ENCODE measurements at places on chromosomes 12 and 14.

DNA sequence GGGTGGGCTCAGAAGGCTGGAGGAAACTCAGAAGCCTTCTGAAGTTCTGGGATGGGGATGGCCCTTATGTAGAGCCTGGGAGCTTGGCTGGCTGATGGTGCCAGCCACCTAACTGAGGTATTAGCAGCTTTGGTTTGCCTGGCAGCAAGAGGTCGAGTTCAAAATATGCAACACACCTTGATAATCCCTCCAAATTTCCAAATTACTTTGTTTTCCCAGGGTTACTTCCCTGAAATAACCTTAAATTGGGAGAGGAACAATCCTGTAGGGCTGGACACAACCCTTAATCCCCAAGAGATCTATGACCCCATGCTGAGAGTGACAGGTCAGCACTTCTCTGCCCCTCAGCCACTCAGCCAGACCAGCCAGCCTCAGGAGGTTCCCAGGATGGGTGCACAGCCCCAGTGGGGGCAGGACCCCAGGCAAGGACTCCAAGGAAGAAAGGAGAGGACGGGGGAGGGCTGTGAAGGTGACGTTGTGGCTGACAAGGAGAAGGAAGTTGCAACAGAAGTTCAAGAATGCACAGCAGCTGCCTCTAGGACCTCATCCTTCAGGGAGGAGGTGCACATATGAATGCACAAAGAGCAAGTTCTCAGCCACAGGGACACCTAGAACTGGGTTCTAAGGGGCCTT, 18.6 kb upstream of the KRT77 start:
- DNase-seq, result no peak

GRCh38 chr12:47110718-47111391, 31.1 kb upstream of the AMIGO2 start:
- DNase-seq, result no peak

GRCh38 chr12:42588524-42589464, 752 bp downstream of the PRICKLE1 start:
- DNase-seq, result peak; percentile 61

GRCh38 chr14:71466946-71467345, 465.3 kb upstream of the RGS6 start:
- no peak for DNase-seq

- DNase-seq, result no peak
These were observed 55.4 kb upstream of the RFX4 start for GRCh38 chr12:106527356-106527755.

- DNase-seq, result no peak
These were observed 1796.3 kb upstream of the FLRT2 start for GRCh38 chr14:83733670-83734069.

- DNase-seq, result no peak
These were observed 241.2 kb upstream of the FKBP4 start for GRCh38 chr12:2553388-2554126.

- peak; percentile 18 for DNase-seq
These were observed 59.1 kb downstream of the FAM222A start for GRCh38 chr12:109772622-109773321.

DNA sequence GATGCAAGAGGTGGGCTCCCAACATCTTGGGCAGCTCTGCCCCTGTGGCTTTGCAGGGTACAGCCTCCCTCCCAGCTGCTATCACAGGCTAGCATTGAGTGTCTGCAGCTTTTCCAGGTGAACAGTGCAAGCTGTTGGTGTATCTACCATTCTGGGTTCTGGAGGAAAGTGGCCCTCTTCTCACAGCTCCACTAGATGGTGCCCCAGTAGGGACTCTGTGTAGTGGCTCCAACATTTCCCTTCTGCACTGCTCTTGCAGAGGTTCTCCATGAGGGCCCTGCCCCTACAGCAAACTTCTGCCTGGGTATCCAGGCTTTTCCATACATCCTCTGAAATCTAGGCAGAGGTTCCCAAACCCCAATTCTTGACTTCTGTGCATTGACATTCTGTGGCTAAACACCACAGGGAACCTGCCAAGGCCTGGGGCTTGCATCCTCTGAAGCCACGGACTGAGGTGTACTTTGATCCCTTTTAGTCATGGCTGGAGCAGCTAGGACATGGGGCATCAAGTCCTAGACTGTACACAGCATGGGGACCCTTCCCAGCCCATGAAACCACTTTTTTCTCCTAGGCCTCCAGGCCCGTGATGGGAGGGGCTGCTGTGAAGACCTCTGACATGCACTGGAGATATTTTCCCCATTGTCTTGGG, 24.0 kb upstream of the SLC38A1 start:
- no peak for DNase-seq

GRCh38 chr12:18153826-18154225, 63.8 kb upstream of the RERGL start:
- peak; percentile 34 for DNase-seq

GRCh38 chr12:1796515-1797010, 23.8 kb upstream of the LRTM2 start:
- no peak for DNase-seq

- no peak for DNase-seq
These were observed 16.7 kb upstream of the AQP2 start for GRCh38 chr12:49933796-49934195.

DNA sequence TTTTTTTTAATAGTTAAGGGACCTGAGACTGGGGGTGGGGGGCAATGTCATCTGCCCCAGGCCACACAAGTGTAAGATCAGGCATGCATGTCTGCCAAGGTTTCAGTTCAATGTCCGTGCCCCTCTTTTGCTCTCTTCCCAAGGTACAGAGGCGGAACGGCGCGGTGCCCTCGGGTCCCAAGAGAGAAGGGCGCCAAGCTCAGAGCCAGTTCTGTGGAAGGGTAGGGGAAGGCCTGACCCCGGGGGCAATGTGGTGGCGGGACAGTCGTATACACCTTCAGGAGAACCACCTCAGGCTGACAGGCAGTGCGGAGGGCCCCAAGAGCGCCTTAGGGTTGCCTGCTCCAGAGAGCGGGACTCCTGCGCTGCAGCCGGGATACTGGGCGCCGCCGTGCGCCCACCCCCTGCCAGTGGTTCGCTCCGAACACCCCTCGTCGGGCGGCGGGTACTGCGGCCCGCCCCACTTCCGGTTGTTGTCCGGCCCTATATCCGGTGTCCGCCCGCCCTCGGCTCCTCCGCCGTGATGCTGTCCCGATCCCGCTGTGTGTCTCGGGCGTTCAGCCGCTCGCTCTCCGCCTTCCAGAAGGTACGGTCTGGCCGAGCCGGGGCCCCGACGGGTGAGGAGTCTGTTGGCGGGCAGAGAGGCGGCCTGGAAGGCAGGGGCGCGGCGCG, at the start of gene DLST:
DLST (plus strand) TSS at position 486 of the 672 bp plus-strand sequence; CDS start at position 524, 38 bp downstream.
- DNase-seq, result peak; percentile 87

DNA sequence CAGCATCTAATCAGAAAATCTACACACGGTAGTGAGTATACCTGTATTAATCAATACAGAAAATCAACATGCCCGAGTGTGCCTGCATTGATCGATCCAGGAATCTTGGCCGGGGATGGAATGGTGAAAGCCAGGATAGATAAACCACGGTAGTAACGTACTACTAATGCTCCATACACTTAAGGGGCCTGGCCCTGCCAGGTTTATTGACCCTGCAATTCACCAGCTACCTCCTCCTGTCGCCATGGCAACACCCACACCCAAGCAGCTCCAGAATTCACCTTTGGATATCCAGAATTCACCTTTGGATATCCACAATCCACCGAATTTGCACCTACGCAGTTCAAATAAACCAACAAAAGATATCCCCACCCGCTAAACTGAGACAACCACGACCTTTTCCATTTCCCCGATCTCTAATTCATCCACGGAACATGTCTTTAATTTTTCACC, 14.8 kb upstream of the CALM1 start:
- peak; percentile 26 for DNase-seq

DNA sequence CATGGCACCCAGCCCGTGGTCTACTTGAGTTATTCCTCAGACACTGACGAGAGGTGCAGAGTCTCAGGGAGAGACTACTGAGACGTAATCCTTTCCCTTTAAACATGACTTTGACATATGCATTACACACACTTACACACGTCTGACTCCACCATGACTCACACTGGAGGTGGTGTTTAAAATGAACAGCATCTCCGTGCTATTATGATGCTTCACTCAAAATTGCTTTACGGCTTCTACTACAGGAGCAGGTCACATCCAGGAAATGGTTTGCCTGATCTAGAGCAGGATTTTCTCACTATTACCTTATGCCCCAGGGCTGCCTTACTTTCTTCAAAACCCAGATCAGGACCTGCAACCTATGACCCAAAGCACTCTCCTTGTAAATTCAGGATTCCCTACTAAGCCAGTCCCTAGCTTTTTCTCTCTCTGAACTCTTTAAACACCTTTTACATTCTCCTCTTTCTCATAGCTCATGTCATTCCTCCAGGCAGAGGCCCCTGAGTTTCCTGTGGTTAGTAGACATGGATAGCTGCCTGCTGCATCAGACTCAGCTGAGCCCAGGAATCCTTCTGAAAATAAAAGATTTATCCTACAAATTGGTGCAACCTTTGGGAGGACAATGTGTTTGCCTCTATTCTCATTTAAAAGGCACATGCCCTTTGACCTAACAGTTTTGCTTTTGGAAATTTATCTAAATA, 31.2 kb downstream of the TMCC3 start:
- DNase-seq, result no peak

DNA sequence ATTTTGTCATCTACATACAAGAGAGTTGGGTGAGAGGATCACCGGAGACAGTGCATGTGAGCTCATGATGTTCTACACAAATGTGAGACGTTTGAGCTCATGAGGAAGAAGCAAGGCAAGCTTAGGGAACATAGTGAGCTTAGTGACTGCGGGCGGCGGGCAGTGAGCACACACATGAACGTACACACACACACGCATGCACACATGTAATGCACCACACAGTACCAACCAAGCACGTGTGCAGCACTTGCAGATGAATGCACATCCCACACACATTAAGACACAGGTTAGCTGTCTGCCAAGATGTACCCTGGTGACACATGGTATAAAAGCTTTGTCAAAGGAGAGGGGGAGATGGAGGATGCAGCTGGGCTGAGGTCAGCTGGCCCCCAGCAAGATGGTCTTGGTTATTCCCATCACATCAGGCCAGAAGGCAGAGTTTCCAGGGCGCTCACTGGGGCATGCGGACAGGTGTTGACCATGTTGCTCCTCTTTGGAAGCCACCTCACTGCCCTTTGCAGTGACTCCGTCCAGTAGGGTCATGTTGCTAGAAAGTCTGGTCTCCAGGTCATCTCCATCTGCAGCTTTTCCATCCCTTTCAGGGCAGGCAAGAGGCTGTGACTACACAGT, 8.7 kb upstream of the CACNA2D4 start:
- no peak for DNase-seq

DNA sequence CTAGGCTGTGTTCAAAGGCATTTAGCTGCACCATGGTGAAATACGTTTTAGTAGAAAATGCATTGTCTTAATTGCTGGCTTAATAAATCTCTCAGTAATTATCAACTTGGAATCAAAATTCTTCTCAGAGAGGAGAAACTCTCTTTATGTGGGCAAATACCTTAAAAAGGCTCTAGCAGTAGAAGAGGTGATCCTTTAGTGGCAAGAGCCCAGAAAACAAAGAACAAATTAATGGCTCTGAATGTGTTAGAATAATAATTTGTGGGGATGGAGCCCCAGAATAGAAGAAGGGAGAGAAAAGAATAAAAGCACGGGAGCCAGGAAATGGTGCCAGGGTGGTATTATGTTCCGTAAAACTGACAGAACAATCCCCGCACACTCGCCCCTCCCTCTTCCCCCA, 14.8 kb downstream of the TSPAN8 start:
- no peak for DNase-seq

GRCh38 chr14:59424341-59425071, 40.7 kb downstream of the GPR135 start:
- no peak for DNase-seq

- no peak for DNase-seq
These were observed 27.3 kb downstream of the RASAL1 start for GRCh38 chr12:113108308-113108707.

- DNase-seq, result no peak
These were observed 139.4 kb upstream of the PRICKLE1 start for GRCh38 chr12:42728770-42729534.

GRCh38 chr14:70833884-70834283, 24.6 kb upstream of the MAP3K9 start:
- no peak for DNase-seq

DNA sequence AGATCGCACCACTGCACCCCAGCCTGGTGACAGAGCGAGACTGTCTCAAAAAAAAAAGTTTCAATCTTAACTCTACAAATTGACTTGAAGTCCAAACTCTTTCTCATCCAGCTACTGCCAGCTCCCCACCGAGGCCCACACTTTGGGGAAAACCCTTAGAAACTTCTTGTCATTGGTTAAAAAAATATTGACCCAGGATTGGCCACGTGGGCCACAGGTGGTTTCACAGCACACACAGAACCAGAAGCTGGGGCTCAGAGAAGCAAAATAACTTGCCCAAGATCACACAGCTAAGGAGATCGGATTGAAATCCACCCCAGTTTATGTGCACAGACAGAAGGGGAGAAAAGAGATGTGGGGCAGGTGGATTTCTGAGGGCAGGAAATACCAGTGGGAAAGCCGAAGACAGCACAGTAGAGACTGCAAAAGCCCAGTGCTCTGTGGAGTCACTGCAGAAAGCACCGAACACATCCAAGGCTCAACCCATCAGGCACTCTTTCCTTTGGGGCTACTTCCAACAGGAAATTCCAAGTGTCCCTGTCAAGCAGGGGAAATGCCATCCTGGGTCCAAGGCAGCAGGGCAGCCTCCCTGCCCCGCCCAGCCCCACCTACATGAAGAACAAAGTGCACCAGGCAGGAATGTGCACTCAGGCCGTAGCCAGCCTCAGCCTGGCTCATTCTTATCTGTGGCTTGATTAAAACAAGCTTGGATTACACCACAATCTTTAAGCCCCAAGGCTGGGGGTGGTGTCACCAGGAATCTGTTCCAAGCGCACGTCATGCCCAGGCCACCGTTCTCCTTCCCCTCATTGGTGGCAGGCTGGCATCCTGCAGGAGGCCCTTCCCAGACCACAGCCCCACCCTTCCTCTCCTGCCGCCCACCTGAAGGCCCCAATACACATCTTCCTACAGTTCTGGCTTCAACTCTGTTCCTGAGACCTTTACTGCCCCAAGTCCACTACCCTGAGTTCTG, 72.5 kb downstream of the ITPK1 start:
- DNase-seq, result peak; percentile 74

DNA sequence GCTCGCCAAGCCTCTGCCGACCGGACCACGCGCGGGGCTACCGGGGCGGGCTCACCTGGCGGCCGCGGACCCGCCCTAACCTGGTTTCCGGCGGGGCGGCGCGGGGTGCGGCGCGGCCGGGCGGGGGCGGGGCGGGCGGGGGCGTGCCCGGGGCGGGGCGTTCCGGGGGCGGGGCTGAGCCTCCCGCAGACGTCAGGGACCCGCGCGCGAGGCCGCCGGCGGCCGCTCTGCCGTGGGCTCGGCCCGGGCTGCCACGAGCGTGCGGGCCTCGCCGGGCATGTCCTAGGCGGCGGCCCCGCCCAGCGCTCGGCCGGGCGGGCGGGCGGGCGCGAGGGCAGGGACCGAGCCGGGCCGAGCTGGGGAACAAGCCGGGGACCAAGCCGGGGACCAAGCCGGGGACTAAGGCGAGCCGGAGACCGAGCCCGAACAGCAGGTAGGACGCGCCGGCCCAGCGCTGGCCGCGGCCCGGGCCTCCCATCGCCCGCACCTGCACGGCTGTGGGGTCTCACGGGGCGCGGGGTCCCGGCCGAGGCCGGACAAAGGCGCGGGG, at the start of gene CEP170B:
CEP170B (plus strand) TSS at position 188 of the 550 bp plus-strand sequence. CDS start 3,183 bp downstream, outside the sequence.
- DNase-seq, result peak; percentile 24

All from WERI-Rb-1 (cell line).